ENCODE measurements at places on chromosomes 7 and 10.
A peak's percentile ranks its signal among the peaks of the same experiment; 100 is the strongest.

DNA sequence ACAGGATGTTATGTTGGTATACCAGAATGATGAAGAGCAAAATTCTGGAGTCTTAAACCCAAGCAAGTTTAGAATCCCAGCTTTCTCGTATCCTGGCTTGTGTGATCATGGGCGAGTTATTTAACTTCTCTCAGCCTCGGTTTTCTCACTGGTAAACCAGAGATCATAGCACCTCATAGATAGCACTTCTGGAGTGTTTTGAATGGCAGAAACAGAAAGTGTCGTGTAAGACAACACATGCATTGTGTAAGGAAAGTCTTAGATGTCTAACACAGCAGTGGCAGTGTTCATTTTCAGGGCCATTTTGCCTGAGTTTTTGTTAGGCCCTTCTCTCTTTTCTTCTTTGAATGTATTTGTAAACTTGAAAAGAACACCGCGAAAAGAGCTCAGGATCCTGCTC is 465.1 kb downstream of the AUTS2 start:
- DNase-seq: no peak

DNA sequence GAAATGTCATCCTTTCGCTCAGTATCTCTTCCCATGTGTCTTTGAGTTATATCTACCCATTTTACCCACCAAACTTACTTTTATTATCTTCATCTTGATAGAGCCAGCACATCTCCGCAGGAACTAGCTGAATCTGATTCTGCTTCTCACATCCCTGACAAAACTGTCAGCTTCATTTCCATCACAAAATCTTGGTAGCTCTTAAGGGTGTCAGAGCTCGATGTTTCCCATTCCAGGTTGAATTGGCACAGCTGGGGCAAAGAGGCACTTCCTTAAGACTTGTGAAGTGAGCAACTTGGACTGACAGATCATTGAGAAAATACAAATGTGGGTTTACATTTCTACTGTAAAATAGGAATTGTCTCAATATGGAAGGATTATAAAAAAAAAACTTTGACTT is 434.5 kb downstream of the SUGCT start:
- no peak for DNase-seq

DNA sequence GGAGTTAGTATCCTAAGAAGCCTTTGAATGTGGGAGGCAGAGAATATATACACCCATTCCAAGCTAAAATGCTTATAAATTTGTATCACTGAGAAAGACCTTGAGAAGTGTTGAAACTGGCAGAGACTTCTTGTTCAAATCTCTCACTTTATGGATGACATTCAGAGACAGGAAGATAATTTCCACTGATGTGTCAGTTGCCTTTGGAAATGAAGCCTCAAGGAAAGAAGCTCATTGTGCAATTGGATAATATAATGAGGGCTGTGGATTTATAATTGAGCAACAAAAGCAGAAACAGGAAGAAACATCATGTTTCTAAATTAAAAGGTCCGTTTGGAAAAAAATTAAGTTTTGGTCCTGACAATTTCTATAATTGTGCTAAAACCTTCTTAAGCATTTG is 789.9 kb upstream of the IGFBP3 start:
- DNase-seq: no peak

DNA sequence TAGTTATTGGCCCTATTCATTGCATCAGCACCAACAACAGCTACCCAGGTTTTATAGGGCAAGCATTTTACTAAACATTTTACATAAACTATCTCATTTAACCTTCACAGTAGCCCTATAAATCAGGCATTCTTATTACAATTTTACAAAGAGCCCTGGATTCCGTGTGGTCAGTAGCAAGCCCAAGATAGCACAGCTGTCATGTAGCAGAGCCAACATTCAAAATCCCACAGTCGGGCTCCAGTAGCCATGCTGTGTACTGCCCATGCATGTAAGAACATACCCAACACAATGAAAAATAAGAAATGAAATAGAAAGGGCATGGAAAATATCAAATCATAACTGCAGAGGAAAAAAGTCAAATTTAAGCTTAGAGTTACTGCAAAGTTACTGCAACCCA is 102.3 kb downstream of the NPSR1 start:
- DNase-seq: no peak

- DNase-seq: no peak
Measured at GRCh38 chr7:142932386-142933091, 1.0 kb downstream of the TRPV5 start.

DNA sequence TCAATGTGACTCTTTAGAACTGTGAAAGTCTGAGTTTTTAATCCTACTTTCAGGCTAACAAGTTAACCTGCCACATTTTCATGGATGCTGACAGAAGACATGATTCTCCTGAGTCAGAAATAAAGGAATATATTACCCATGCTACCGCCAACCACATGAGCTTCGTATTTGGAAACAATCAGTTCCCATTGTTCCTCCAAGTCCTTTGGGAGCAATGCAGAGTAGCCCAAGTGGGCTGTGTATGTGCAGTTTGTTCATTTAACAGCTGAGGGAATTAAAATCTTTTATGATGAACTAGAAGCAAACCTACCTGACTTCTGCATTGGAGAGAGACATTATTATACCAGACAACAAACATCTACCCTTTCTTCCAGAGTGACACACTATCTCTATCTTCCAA is 169.3 kb upstream of the BET1 start:
- no peak for DNase-seq

DNA sequence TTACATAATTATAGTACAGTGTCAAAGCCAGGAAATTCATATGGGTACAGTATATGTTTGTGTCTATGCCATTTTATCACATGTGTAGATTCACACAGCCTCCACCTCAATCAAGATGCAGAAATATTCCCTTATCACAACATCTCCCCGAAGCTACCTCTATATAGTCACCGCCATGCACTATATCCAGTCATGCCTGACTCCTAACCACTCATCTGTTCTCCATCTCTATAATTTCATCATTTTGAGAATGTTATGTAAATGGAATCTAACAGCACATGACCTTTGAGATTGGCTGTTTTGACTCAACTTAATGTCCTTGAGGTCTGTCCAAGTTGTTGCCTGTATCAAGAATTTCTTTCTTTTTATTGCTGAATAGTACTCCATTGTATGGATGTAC is 22.3 kb upstream of the SLC25A13 start:
- DNase-seq: no peak

GRCh38 chr10:58593008-58593407 is 80.3 kb downstream of the BICC1 start:
- DNase-seq: no peak

GRCh38 chr7:13188236-13188805 is 500.9 kb downstream of the ARL4A start:
- no peak for DNase-seq

GRCh38 chr7:108340856-108341411 is 115.3 kb downstream of the NRCAM start:
- no peak for DNase-seq

- no peak for DNase-seq
Measured at GRCh38 chr7:80830010-80830409, 88.8 kb downstream of the SEMA3C start.

DNA sequence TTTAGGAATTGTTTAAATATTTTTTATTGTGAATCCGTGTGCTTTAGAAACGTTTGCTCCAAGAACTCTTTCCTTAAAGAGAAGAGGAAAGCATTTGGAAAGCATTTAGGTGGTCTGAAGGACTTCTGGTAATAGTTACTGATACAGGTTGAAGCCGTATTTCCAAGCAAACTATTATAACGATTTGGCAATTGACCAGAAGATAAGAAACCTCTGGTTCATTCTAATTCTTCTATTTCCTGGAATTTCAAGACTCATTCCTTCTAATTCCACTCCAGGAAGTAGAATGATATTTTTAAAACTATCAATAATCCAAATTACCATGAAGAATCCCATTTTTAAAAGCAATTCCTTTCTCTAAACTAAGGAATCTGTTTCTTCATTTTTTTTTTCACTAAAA is 158.9 kb upstream of the AGR3 start:
- DNase-seq: no peak

DNA sequence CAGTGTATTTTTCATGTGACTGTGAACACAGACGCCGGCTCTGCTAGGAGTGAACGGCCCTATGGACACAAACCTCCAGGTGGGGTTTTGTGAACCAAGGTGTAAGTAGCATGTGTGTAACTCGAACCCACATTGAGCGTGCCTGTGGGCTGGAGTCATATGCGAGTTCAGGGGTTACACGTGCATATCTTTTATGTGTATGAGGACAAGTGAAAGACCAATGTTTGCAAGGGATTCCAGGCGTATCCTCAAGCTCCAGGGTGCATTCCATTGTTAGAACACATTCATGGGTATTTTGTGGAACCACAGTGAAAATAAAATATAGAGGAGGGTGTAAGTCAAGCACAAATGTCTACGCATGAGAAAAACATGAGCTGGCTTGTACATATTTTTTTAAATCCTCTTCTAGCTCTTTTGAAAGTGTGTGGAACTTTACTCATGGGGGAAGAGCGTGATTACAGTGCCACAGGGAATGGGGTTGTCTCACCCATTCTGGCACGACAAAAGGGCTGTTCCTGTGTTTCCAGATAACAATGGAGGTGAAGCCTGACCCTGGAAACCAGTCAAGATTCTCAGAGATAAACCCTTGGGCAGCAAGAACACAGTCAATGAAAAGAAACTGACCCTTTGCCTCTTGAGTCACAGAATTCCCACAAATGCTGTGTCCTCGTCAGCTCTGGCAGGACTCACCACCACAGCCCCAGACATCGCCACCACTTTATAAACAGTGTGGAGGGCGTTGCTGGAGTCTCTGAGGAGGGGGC is 37.0 kb upstream of the GOT1 start:
- DNase-seq: no peak

DNA sequence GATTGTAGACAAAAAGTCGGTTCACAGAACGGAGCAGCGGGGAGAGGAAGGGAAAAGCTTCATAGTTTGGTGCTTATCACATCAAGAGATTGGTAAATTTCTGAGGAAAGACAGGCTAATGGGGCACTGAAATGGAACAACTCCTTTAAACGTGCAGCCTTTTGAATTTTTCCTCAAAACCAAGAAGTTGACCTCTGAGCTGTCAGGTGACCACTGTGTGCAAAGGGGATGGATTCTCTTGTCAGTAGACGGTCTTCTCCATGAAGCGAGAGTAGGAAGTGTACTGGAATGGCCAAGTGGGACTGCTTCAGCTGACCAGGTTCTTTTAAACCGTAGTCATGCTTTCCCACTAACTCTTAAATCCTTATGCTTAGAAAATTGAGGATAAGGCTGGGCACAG is 11.2 kb upstream of the ZSCAN21 start:
- no peak for DNase-seq

DNA sequence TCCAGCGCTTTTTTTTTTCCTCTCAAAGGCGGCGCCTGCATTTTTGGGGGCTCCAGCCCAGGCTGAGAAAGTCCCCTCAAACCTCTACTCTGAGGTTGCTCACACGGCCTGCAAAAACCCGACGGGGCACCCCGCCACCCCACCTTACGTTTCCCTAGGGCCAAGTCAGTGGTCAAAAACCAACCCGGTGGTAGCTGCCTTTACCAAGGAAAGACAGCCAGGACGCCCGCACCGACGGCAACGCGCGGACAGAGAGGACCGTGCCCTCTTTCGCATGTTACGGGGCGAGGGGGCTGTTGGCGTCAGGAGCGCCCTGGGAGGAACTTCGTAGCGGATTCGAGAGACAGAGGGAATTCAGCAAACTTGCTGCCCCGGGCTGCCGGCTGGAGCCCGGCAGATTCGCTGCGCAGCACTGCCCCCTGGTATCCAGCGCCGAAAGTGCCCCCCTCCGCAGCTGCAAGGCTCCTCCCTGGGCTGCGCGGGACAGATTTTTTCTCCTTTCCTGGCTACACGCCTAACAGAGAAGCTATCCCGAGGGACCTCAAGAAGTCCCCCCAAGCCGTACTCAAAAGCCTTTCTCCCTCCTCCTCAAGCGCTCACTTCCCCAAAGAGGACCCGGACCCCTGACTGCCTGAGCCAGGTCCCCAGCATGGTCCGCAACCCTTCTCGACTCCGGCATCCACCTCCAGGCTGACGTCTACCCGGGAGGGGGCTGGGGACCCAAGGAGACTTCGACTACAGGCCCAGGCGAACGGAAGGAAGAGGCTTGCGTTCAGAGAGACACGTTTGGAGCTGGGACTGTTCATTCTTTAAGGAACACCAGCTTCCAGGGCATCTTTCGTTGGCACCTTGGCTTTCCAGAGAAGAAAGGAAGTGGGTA is 27.7 kb upstream of the VAX1 start:
- peak; percentile 39 for DNase-seq

- DNase-seq: no peak
Measured at GRCh38 chr10:114259824-114260223, 20.8 kb downstream of the VWA2 start.

GRCh38 chr10:90461437-90462155 is 396.2 kb downstream of the HTR7 start:
- no peak for DNase-seq

- DNase-seq: peak; percentile 60
Measured at GRCh38 chr10:124417895-124418725, 613 bp downstream of the OAT start.

GRCh38 chr10:77422491-77423338 is 214.9 kb downstream of the KCNMA1 start:
- no peak for DNase-seq

DNA sequence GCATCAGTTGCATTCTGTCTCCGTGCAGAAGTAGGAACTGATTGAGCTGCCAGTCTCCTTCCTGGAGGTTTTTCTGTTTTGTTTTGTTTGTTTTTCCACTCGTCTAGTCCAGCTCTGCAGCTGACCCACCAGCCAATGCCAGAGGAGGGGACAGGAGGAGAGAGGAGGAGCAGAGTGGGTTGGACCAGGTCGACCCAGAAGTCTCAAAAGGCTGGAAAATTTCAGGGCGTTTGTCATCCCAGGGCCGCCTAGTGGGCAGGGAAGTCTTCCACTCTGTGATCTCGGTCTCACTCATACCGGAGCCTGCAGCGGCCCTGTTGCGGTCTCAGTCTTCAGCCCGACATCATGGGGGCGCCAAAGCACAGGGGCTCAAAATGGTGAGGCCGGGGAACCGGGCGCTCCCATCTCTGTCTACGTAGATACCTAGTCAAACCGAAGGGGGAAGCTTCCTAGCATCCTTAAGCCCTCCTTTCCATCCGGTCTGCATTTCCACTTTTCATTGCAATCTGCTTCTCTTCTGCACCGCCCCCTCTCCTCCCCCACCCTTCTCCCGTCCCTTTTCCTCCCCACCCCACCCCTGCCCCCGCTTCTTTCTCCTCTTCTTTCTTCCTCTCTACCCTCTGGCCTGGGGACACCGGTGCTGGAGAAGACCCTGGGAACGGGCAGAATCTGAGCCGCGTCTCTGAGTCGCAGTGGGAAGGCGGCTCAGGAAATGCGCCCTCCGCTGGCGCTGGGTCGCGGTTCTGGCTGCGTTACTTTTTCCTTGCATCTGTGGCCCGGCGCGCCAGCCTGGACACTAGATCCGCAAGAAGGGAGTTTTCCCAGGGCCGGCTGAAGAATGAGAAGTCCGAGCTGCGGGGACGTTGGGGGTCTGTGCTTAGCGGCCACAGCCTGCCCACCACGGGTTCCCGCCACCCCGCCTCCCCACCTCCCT is 16.2 kb upstream of the PAX2 start:
- DNase-seq: peak; percentile 45

DNA sequence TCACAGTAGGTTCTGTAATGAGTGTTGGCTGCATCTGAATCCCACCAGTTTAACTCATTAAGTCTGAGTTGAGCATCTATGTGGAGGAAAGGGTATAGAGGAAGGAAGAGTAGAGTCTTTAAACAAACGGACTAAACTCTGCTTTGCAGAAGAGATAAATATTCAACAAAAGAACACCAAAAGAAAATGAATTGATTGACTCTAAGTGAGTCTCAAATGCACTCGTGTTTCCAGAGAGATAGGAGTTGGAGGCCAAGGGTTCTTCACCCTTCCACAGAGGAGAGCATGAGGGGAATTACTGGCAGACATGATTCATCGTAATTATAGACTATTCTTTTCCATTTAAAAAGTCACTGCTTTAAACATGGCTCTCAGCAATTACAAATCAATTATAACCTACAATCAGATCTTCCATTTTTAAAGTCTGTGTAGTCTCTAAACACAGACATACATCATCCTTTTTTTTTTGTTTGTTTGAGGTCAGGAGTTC is 56.3 kb downstream of the PLPP4 start:
- no peak for DNase-seq

Measured in stimulated activated naive CD8-positive, alpha-beta T cell treated with anti-CD3 and anti-CD28 coated beads, Interleukin-15, amount 100 ng/mL, for 72 hours (primary cell).